ENCODE measurements at places on chromosomes 2 and 18.

GRCh38 chr18:55405475-55405874, 182.5 kb downstream of the TCF4 start:
- no peak for DNase-seq

DNA sequence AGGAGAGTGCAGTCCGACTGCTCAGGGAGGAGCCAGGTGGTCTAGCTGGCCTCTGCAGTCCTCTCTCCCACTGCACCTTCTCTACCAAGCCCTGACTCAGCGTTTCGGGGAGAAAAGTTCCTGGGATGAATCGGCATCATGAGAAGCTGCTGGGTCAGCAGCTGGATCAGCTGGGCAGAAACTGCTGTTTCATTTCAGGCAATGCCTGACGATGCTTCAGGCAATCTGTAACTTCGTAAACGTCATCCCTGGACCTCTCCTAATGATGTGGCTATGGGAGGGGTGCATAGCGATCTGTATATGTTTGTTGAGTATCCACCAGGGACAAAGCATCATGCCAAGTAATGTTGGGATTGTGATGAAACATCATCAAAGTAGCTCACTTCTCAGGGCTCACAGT, 20.7 kb downstream of the LIPG start:
- DNase-seq, result no peak

DNA sequence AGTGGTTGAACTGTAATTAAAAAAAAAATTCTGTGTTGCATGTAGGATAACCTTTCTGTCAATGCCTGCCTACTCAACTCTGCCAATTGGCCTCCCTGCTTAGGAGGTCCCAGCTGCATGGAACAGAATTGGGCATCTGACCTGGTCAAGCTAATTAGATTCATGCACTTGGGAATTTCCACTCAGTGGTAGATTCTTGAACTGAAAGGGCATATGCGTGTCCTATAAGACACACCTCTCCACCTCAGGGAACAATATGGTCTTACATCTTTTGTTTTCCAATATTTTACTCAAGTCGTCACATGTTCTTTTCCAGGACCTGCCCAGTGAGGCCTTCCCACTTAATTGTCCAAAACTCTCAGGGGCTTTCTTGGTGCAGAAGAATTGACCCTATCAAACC, 68.1 kb upstream of the TLK1 start:
- DNase-seq, result no peak

- no peak for DNase-seq
Measured at GRCh38 chr18:6752202-6752860, 22.8 kb downstream of the ARHGAP28 start.

- no peak for DNase-seq
Measured at GRCh38 chr2:113184531-113185230, 10.9 kb downstream of the PSD4 start.

DNA sequence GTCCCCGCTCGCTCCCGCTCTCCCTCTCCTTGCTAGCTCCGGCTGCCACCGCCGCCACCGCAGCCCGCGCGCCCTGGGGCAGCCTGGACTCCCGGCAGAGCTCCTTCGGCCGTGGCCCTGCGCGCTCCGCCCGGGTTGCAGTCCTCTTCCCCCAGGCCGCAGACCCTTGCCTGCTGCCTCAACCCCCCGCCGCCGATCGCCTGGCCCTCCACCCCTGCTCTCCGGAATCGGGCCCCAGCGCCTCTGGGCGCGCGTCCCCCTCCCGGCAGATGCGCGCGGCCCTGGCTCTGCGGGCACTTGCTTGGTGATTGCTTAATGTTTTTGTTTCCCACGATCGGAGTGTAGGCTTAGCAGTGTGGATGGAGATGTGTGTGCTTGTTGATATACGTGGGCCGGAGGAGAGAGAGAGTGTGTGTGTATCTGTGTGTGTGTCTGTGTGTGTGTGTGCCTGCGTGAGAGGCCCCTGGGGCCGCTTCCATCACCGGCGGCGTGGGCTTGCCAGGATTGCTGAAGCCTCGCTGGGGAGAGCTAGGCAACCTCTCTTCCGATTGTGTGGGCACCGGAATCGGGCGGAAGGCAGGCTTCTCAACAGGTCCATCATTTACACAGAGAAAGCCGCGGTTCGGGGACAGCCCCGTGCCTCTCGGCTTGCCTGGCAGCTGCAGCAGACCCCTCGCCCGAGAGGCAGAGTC, 877 bp downstream of the INHBB start:
- DNase-seq, result peak; percentile 32

- no peak for DNase-seq
Measured at GRCh38 chr2:118843483-118844132, 3.8 kb downstream of the EN1 start.

Measured in hematopoietic multipotent progenitor cell treated with erythropoietin and hydrocortisone succinate and interleukin-3 and kit ligand, for 4 days (in vitro differentiated cells).